Right ventricle myocardium inferior (tissue), 1 donor: ENCODE measurements at places on chromosomes 12 and 14.
A peak's percentile ranks its signal among the peaks of the same experiment; 100 is the strongest.

DNA sequence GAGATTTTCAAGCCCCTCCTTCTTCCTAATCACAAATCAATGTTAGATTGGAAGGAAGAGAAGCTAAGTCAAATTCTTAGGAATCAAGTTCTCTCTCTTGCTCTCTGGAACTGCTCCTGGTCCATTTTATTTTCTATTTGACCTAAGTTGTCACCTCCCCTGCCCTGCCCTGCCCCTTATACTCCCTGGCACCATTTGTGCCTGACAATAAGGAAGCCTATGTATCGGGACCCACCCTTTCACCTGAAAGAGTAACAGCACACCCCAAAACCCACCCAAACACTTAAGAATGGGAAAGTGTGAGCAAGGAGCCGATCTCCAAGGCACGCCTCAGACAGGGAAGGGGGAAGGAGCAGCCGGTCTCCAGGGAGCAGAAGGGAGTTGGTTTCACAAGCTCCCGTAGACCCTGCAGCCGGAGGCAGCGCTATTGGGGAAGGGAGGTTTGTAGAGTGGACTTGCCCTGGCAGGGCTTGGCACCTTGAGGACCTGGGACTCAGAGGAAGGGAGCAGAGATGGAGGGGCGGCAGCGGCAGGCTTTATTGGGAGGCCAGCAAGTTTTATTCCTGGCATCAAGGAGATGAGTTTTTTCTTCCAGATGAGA is 1.6 kb downstream of the LRRC74A start:
- no peak for DNase-seq

GRCh38 chr14:49768301-49769121 is 558 bp downstream of the KLHDC2 start:
- peak; percentile 71 for DNase-seq

GRCh38 chr14:80624581-80624980 is 317.0 kb downstream of the CEP128 start:
- no peak for DNase-seq

GRCh38 chr12:118959348-118959747 is 22.0 kb upstream of the SRRM4 start:
- no peak for DNase-seq

GRCh38 chr14:63995285-63995684 is 142.5 kb downstream of the SYNE2 start:
- DNase-seq = no peak

DNA sequence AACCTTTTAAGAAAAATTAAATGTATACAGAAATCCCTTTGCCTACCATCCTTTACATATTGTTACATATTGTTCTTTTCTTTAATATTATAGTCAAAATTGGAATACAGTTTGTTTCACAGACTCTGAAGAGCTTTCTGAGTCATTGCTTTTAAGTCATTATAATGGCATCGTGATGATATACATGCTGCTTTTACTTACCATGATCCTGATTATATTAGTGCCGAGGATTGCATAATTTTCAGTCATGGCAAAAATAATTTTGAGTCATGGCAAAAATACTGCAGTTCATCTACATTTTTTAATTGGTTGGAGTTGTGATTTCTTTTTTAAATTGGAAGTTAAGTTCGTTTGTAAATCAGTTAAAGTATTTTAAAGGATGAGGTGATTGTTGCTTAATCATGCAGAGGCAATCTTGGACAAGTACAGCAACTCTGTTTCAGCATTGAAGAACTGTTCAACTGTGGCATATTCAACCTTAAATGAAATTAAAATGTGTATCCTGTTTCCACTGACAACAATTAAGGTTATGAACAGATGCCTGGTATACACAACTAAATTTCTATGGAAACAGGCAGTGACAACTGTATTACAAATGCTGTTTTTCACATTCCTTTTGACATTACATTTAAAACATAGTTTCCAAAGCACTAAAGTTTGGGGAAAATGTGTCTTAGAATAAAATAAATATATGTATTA is 142.3 kb downstream of the PCNX1 start:
- DNase-seq = no peak

DNA sequence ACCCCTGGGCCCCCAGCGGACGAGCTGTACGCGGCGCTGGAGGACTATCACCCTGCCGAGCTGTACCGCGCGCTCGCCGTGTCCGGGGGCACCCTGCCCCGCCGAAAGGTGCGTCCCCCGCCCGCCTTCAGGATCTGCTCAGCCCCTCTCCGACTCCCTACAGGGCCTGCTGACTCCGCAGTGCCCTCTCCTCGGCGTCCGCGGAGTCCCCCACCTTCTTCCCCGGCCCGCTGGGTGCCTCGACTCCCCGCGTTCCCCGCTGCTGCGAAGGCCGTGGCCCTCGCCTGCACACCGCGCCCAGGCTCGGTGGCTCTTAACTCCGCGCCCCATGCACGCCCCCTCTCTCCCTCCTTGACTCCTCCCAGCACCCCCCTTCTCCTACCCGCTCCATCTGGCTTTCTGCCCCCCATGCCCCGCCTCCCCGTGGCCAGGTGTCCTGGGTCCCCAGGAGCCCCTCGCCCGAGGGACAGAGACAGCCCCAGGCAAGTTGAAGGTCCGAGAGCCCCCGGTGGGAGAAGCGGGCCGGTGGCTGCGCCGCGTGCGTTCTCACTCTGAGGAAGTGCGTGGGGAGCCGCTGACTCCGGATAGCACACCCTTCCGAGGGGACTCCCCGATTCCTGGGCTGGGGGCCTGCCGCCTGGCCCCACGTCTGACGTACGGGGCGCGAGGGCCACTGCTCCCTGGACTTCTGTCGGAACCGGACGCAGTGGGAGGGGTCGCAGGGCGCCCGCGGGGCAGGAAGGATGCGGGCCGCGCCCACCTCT is 594 bp downstream of the TAMALIN start:
- peak; percentile 79 for DNase-seq

- no peak for DNase-seq
These were observed 44.6 kb downstream of the SFSWAP start for GRCh38 chr12:131755305-131756113.

DNA sequence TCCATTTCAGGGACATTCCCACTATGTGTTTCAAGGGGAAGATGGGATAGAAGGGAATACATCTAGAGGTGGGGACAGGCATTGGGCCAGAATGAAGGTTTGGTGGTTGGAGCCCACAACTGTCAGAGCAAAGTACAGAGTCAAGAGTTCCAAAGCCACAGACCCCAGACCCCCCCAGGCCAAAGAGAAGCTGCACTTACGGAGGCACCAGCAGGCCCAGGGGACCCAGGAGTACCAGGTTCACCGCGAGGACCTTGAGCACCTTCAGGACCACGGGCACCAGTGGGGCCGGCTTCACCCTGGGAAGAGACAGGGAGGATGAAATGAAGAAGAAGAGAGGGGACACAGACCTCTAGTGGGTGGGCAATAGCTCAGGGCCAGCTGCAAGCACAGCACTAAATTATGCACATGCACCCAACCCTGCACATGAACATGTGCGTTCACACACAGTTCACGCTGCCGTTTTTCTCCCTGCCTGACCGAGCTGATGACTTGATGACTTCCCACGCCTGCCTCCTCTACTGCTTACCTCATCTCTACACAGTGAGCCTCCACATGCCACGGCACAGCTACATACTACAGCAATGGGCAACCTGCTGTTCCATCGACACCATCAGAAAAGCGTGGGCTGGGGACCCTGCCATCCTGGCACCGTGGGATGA is 16.7 kb downstream of the COL2A1 start:
- DNase-seq = no peak

DNA sequence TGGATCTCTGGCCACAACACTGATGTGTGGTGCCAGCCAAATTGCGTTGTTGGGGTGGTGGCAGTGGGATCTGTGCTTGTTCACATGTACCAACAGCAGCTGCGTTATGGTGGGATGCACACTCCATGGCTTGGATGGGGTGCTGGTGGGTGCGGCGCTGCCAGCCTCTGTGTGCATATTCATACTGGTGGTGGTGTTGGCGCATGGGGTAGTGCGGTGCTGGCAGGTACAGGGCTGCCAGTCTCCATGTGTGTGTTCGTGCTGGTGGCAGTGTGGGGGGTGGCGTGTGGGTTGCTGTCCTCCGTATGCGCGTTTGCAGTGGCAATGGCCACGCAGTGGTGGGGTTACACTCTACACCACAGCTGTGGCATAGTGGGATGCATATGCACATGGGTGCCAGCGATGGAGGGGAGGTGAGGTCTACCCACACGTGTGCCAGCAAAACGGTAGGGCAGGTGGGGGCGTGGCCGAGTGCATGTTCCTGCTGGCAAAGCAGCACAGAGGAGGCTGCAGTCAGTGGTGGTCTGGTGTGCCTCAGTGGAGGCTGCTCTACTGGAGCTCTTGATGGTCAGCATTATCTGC is 26.5 kb downstream of the RAD51B start:
- DNase-seq = no peak

GRCh38 chr12:54229624-54230212 is 40.9 kb upstream of the SMUG1 start:
- no peak for DNase-seq

- DNase-seq = no peak
These were observed 255.5 kb downstream of the SNAPC1 start for GRCh38 chr14:62017651-62018230.

- no peak for DNase-seq
These were observed 4.0 kb downstream of the TMPO start for GRCh38 chr12:98519257-98519907.

- no peak for DNase-seq
These were observed 30.4 kb downstream of the RAP1B start for GRCh38 chr12:68641138-68641537.

GRCh38 chr14:65277580-65278270 is 134.8 kb upstream of the FUT8 start:
- no peak for DNase-seq

DNA sequence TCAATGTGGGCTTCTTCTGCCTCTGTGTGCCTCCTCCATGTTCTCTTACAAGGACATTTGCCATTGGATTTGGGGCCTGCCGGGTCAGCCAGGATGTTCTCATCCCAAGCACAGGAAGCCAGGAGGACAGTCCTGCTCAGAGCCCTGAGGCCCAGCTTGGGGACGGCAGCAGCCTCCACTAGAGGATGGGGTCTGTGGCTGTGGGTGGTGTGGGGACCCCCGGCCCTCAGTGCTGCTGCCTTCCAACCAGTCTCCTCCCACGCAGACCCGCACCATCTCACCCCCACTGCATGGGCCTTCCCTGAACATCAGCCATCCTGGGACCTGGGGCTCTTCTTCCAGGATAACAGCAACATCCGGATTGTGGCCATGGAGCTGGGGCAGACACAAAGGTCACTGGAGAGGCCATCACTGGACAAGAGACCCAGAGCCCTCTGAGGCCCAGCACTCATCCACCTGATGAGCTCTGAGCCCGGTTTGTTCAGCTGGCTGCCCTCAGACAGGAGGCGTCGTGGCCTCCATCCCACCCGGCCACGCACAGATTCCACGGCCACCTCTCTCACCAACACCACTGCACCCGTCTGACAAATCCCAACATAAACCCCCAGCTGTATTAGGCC is 56.5 kb upstream of the C14orf180 start:
- DNase-seq = no peak

DNA sequence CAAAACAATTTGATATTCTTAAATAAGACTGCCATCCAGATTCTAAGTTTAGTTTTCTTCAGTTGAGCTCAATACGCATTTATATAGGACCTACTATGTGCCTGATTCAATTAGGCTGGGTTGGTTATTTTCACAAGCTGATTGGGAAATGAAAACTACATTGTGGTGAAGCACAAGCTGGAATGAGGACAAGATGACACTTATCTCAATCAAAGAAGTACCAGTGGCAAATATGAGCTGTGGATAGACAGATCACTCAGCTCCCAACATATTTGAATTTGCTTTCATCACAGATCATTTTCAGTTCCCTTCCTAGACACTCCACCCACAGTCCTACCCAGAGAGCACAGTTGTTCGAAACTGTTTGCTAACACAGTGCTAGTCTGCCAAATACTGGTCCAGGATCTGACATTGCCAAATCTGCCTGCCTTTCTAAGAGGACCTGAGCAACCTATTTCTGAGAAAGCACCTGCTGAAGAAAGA is 74.7 kb downstream of the LLPH start:
- no peak for DNase-seq

- DNase-seq = no peak
These were observed 609.5 kb downstream of the AACS start for GRCh38 chr12:125674554-125675338.

DNA sequence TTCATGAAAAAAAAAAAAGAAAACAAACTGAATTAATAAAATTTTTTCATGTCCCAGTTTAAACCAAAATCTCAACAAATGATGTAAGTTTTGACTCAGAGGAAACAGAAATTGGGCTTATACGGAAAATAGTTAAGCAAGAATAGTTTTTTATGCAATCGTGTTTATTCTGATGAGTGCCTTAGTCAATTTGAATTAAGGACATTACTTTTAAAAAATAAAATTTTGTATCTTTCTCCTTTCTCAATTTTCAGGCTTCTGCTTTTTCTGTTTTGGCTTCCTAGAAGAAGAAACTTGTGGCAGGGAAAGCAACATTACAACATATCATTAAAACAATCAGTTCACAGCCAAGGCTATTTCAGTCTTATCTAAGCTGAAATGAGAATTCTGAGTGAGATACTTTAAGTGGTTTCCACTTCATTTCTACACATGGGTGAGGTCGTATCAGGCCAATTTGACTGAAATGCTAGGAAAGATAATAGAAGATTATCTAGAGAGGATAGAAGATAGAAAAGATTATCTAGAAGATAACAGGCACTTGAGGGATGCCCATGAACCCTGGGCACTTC is 52.4 kb downstream of the BCL2L14 start:
- DNase-seq = no peak

- DNase-seq = no peak
These were observed 116.6 kb downstream of the SLC35F4 start for GRCh38 chr14:57749267-57749666.

DNA sequence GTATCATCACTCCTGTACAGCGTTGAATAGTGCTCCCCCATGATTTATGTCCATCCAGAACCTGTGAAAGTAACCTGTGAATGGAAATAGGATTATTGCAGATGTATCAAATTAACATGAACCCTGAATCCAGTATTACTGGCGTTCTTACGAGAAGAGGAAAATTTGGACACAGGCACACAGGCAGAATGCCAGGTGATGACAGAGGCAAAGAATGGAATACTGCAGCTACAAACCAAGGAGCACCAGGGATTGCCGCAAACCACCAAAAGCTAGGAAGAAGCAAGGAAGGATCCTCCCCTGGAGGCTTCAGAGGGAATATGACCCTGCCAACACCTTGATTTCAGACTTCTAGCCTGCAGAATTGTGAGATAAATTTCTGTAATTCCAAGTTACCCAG is 113.5 kb upstream of the EGLN3 start:
- no peak for DNase-seq
